Fibroblast of skin of back (primary cell): ENCODE measurements at places on chromosomes 13 and 19.

GRCh38 chr13:88617176-88617575, 946.0 kb downstream of the SLITRK5 start:
- no peak for DNase-seq

- DNase-seq = no peak
These were observed 29.6 kb downstream of the EPN1 start for GRCh38 chr19:55704494-55705245.

DNA sequence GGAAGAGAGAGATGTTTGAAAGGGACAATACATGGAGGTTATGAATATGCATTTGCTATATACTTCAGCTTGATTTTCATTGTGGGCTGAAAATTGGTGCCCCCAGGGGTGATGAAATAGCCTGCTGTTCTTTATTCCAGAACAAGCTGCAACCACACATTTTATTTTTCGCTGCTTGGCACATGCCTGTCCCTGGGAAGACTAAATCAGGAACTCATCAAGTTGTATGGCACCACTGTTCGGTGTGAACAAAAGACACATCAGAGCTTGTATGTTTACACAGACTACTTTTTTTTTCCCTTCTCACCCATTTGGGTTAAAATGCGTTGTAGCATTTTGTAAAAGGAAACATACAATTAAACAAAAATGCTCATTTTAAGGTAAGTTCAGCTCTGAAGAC, 230.7 kb downstream of the NALCN start:
- DNase-seq = no peak

DNA sequence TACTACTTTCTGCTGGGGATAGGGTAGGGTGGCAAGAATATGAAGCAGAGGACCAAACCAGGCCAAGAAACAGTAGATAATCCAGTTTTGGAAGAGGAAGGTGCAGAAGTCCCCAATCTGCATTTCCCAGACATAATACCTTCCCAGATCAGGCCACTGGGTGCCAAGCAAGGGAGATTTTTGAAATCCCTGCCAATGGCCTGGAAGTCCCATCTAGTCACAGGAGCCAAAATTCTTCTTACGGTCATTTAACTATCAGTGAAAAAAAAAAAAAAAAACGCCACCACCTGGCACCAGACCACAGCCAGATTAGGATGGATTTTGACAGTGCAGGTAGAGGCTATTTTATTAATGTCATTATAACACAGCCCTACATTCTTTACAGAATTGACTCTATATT, 57.8 kb downstream of the ZC3H13 start:
- DNase-seq = no peak

DNA sequence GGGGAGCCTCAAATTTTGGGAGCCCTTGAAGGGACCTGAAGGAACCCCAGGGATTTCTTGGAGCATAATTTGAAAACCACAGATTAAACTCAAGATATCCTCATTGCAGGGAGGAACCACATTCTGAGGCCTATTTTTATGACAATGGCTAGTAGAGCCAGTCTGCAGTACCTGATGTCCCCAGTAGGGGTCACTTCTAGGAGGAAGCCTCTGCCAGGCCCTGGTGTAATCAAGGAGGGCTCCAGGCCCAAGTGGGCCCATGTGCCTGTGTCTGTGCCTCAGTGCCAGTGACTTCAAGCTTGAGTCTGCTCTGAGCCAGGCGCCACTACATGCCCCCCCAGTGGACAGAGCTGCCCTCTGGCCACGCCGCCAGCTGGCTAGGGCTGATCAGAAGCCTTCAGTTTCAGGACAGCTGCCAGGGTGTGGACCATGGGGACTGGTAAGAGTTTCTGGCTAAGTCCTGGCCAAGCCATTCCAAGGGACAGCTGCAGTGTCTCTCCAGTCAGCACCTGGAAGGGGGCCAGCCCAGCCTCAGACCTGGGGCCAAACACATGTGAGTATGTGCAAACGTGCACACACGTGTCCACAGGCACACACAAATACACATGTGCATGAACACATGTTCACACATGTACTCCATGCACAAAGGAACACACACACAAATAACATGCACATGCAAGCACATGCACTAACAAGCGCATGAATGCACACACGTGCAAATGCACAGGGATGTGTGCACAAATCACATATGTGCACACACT, 20.5 kb upstream of the SLC7A10 start:
- no peak for DNase-seq
